ENCODE measurements at places on chromosomes 7 and 10.

- H3K27ac ChIP-seq, result no peak overlapping the region
- H3K4me3 ChIP-seq, result no peak overlapping the region
- H3K36me3 ChIP-seq, result no peaks in the 10 kb centered on the region
- H3K4me1 ChIP-seq, result no peaks in the 10 kb centered on the region
- H3K27me3 ChIP-seq, result peaks cover 5% of the 10 kb centered on the region
- no peak for DNase-seq
These were observed 84.5 kb downstream of the SORBS1 start for GRCh38 chr10:95476469-95477174.

GRCh38 chr10:47451273-47451997 lies 32.5 kb downstream of the ANXA8 start:
- H3K4me3 ChIP-seq, result no peak overlapping the region
- no peak for DNase-seq
- no peak overlapping the region for H3K27ac ChIP-seq
- H3K4me1 ChIP-seq, result peaks cover 7% of the 10 kb centered on the region

DNA sequence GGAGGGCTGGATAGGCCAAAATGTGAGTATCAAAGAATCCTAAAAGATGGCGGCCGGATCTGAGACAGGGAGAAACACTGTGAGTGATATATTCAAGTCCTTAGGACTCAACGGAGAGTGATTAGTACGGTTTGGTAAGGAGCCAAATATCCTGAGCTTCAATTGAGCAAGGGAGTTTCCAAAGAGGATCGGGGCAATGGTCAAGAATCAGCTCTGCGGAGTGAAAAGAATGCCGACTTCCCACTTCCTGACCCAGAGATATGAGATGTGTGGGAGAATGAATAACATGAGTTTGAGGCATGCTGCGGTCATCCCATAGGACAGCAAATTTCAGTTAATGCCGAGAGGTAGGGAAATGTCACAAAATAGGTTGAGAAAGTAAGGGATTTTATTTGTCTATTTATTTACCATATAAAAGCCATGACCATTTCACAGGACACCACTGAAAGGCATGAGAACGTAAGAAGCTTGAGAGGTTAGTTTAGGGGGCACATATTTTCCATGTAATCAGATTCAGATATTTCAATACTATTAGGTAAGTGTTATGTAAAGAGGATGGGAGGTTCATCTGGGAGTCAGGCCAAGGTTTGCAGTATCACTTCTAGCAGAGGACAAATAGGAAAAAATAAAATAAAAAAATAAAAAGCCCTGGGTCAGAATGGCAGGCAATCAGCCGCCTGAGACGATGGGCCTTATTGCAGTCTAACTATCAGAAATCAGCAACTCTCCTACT lies 165.6 kb downstream of the HGF start:
- DNase-seq, result no peak
- no peak overlapping the region for H3K4me3 ChIP-seq
- H3K4me1 ChIP-seq, result no peaks in the 10 kb centered on the region
- H3K27ac ChIP-seq, result no peak overlapping the region
- H3K36me3 ChIP-seq, result no peaks in the 10 kb centered on the region
- no peaks in the 10 kb centered on the region for H3K27me3 ChIP-seq

DNA sequence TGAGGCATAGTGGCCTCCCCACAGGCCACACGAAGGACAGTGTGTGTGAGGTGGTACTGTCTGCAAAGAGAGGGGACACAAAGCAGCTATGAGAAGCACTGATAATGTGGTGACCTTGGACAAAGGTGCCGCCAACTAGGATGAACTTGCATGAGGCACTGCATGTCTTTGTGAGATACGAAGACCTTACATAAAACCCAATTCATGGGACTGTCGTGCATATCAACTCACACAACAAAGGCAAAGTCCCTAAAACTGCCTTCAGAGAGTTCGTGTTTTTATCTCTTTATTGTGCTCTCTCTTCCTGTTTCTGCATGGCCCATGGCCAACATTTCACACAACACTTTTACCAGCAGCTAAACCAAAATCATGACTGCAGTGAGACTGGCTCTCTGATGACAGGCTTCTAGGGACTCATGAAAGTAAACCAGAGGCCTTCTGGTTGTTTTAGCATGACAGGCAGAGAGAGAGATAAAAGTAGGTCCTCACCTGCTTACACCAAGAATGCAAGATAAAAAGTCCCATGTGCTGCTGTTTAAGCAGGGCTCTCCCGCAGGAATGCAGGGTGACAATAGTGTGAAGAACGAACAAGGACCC lies 347.8 kb downstream of the ELMO1 start:
- H3K4me3 ChIP-seq, result no peak overlapping the region
- H3K4me1 ChIP-seq, result peaks cover 13% of the 10 kb centered on the region
- H3K36me3 ChIP-seq, result no peaks in the 10 kb centered on the region
- H3K27me3 ChIP-seq, result no peaks in the 10 kb centered on the region
- H3K27ac ChIP-seq, result no peak overlapping the region
- no peak for DNase-seq

DNA sequence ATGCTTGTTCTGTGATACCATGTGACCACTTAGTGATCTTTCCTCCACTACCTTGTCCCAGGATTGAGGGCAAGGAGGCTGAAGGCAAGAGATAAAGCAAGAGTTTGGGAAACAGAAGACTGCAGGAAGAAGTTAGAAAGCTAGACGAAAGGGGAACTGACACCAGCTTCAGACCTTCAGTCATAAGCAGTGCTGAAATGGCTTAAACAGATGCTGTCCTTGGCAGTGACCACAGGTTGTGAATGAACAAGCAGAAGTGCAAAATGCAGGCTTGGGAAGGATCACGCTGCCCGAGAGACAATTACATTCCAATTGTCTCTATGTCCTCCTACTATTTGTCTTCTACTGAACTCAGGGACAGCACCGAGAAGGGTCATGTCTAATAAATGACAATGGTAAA lies 704.9 kb upstream of the AUTS2 start:
- H3K36me3 ChIP-seq, result no peaks in the 10 kb centered on the region
- no peak for DNase-seq
- H3K27ac ChIP-seq, result no peak overlapping the region
- H3K4me1 ChIP-seq, result no peaks in the 10 kb centered on the region
- H3K27me3 ChIP-seq, result no peaks in the 10 kb centered on the region

GRCh38 chr10:122949296-122949695 lies 4.7 kb downstream of the C10orf88 start:
- no peak overlapping the region for H3K4me3 ChIP-seq
- DNase-seq, result no peak
- H3K27me3 ChIP-seq, result no peaks in the 10 kb centered on the region
- peaks cover 12% of the 10 kb centered on the region for H3K4me1 ChIP-seq
- no peak overlapping the region for H3K27ac ChIP-seq
- H3K36me3 ChIP-seq, result no peaks in the 10 kb centered on the region
